ENCODE measurements at places on chromosomes 2 and 18. TPM values are rescaled to one million over a fixed set of nuclear protein-coding genes. Genes with fewer than 3 reads are reported as not detected.

GRCh38 chr2:153477636-153478288 lies 800 bp downstream of the RPRM start:
- peaks cover 18% of the 10 kb centered on the region for H3K4me1 ChIP-seq
- no peaks in the 10 kb centered on the region for H3K36me3 ChIP-seq
- peak; percentile 46 for DNase-seq
- peaks cover 54% of the 10 kb centered on the region for H3K27me3 ChIP-seq
- H3K27ac ChIP-seq, result no peak overlapping the region

- peak overlapping the region; percentile 84 for H3K4me3 ChIP-seq
- H3K4me1 ChIP-seq, result peaks cover 5% of the 10 kb centered on the region
- DNase-seq, result no peak
Measured at GRCh38 chr2:88692187-88692586, 714 bp downstream of the RPIA start.

Gene TCF23
- polyA plus RNA-seq, result 0.10 TPM

- no peaks in the 10 kb centered on the region for H3K27me3 ChIP-seq
- H3K4me1 ChIP-seq, result no peaks in the 10 kb centered on the region
- H3K27ac ChIP-seq, result no peak overlapping the region
- no peak for DNase-seq
Measured at GRCh38 chr2:144825331-144826020, 305.6 kb upstream of the ZEB2 start.

DNA sequence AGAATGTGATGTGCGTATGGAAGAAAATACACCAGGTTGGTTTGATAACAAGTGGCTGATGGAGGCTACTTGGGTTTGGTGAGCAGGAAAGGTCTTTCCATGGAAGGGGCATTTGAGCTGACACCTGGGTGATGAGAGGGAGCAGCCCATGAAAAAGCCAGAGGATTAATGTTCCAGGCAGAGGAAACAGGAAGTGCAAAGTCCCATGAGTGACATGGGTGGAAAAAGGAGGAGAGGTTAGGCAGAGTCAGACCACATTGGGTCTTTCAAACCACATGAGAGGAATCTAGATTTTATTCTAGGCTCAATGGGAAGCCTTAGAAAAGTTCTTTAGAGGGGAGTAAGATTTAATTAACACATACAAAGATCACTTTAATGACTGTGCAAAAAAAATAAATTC lies 195.7 kb downstream of the LRATD1 start:
- no peak overlapping the region for H3K27ac ChIP-seq
- H3K27me3 ChIP-seq, result no peaks in the 10 kb centered on the region
- peak; percentile 39 for DNase-seq
- H3K4me3 ChIP-seq, result no peak overlapping the region
- no peaks in the 10 kb centered on the region for H3K36me3 ChIP-seq

- H3K4me3 ChIP-seq, result no peak overlapping the region
- no peak for DNase-seq
- no peak overlapping the region for H3K27ac ChIP-seq
- peaks cover 2% of the 10 kb centered on the region for H3K36me3 ChIP-seq
Measured at GRCh38 chr2:37652199-37652640, 19.2 kb downstream of the CDC42EP3 start.

GRCh38 chr2:202542142-202542541 lies 92.6 kb upstream of the FAM117B start:
- DNase-seq, result peak; percentile 5
- H3K27ac ChIP-seq, result no peak overlapping the region
- no peaks in the 10 kb centered on the region for H3K27me3 ChIP-seq
- H3K4me3 ChIP-seq, result no peak overlapping the region
- peaks cover 4% of the 10 kb centered on the region for H3K36me3 ChIP-seq
- H3K4me1 ChIP-seq, result no peaks in the 10 kb centered on the region

Gene TXNL1
- 67.2 TPM for polyA plus RNA-seq

DNA sequence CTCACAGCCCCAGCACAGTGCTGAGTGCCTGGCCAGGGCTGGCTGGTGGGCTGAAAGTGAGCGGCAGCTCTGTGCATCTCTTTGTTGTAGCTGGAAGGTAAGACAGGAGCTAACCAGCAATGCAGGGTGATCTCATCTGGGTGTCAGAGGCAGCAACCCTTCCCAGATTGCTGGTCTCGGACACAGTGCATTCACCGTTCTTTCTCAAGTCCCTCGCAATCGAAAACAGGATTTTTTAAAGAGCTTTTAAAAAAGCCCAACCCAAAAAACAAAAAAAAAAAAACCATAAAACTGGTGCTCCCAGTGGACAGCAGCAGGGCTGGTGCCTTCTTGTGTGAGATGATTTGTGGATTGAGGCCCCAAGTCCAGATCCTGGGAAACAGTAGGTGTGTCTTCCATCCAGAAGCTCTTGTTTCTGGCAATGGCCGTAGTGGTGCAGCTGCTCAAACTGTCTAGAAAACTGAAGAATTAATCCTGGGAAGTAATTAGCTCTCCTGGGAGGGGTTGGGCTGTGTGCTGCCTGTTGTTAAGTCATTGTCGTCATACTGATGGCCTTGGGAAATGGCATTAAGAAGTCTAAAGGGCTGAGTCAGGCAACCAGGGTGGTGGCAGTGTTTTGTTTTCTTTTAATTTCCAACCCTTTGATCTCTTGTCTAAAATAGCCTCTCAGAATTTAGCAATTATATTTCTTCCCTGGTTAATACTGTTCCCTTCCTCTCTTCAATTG lies 156.7 kb downstream of the KLHL29 start:
- H3K36me3 ChIP-seq, result no peaks in the 10 kb centered on the region
- H3K4me1 ChIP-seq, result no peaks in the 10 kb centered on the region
- no peaks in the 10 kb centered on the region for H3K27me3 ChIP-seq
- peak; percentile 38 for DNase-seq
- peak overlapping the region; percentile 11 for H3K27ac ChIP-seq

DNA sequence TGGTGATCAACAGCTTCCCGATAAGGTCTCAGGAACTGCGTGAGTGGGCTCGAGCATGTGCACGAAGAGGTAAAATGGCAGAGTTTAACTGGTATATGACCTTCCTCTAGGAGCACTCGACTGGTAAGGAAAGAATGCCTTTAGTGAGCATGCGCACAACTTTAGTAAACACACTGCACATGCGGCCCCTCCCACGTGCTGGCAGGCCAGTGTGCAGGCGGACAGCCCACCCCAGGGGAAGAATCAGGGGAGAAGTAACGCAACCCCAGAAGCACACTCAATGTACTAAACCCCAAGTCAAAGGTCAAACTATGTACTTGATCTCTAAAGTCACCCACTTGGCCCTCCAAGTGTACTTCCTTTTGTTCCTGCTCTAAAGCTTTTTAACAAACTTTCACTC lies 28.7 kb upstream of the SLC25A52 start:
- no peak overlapping the region for H3K27ac ChIP-seq
- H3K4me3 ChIP-seq, result no peak overlapping the region
- peaks cover 2% of the 10 kb centered on the region for H3K4me1 ChIP-seq
- DNase-seq, result no peak
- no peaks in the 10 kb centered on the region for H3K36me3 ChIP-seq

Gene CHRNA1
- polyA plus RNA-seq, result 0.57 TPM

Gene PRADC1
- 13.5 TPM for polyA plus RNA-seq

DNA sequence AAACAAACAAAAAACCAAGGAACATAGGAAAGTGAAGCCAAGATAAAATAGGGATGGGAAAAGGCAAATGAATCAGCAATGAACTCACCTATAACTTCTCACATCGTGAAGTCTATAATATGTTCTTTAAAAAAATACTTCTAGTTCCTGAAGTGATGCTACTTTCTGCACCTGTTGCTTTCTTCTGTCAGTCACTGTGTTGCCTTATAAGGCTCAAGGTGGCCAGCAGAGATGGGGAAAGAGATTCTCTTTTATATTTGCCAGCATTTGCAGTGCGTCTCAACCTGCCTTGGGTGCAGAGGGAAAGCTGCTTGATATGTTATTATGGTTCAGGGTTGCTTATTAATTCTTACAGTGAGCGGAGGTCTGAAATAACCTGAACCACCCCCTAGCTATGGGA lies 14.0 kb downstream of the QPCT start:
- H3K36me3 ChIP-seq, result no peaks in the 10 kb centered on the region
- no peaks in the 10 kb centered on the region for H3K4me1 ChIP-seq
- no peak overlapping the region for H3K27ac ChIP-seq
- H3K27me3 ChIP-seq, result no peaks in the 10 kb centered on the region
- no peak for DNase-seq

Gene AQP12B
- polyA plus RNA-seq, result 10.6 TPM

Gene NPAS2
- polyA plus RNA-seq, result 20.4 TPM

- peak; percentile 27 for DNase-seq
- peaks cover 7% of the 10 kb centered on the region for H3K4me1 ChIP-seq
- no peak overlapping the region for H3K27ac ChIP-seq
- no peaks in the 10 kb centered on the region for H3K36me3 ChIP-seq
- H3K4me3 ChIP-seq, result no peak overlapping the region
Measured at GRCh38 chr2:39664888-39665591, 677 bp upstream of the TMEM178A start.

Gene CTDP1
- polyA plus RNA-seq, result 12.9 TPM

DNA sequence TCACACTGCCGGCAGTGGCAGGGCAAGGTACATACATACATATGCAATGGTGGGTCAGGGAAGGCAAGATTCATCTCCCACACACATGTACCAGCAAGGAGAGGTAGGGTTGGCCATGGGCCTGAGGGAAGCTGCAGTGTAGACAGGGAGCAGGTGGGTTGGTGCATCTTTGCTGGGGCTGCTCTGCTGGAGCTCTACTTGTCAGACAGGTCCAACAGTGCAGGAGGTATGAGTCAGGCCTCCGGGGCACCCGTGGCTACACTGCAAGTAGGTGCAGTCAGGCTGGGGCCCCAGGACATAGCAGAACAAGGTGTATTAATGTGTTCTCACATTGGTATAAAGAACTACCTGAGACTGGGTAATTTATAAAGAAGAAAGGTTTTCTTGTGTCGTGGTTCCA lies 281.1 kb upstream of the COL3A1 start:
- no peak overlapping the region for H3K27ac ChIP-seq
- no peaks in the 10 kb centered on the region for H3K4me1 ChIP-seq
- no peak for DNase-seq
- no peak overlapping the region for H3K4me3 ChIP-seq

- DNase-seq, result peak; percentile 35
- H3K27me3 ChIP-seq, result no peaks in the 10 kb centered on the region
- H3K27ac ChIP-seq, result no peak overlapping the region
- H3K4me3 ChIP-seq, result no peak overlapping the region
Measured at GRCh38 chr2:233267516-233268245, 16.2 kb downstream of the ATG16L1 start.

DNA sequence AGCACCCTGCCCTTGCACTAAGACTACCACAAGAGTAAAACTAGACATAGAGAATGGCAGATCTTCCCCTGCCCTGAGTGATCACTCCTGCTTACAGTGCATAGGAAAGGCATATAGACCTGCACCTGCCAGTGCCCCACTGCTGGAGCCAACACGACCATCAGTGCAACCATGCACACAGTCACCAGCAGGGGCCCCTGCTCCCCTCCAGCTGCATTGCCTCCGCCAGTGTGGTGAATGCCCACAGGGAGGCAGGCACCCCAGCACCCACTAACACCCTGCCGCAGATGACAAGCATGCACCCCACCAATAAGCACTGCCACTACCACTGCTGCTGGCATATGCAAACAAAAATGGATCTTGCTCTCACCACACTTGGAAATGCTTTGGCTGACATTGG lies 478.8 kb downstream of the ADCYAP1 start:
- H3K27me3 ChIP-seq, result no peaks in the 10 kb centered on the region
- no peak overlapping the region for H3K27ac ChIP-seq
- no peaks in the 10 kb centered on the region for H3K36me3 ChIP-seq
- H3K4me1 ChIP-seq, result no peaks in the 10 kb centered on the region
- H3K4me3 ChIP-seq, result no peak overlapping the region

DNA sequence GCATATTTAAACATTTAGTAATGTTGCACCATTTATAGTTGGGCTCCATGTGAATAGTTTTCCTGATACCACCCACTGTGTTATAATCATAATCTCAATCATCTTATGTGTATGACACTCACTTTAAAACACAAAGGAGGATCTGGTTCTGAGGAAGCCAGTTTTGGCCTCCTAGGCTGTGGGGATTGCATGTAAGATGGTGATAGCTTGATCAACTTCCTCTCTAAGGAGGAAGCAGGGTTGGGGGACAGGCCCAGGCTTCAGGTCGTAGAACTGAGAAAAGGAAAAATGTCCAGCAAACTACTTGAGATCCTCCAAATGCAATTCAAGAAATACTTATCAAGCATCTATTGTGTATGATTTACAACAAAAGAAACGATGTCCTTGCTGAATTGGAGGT lies 4.9 kb upstream of the PPM1B start:
- no peak overlapping the region for H3K27ac ChIP-seq
- no peak overlapping the region for H3K4me3 ChIP-seq
- no peaks in the 10 kb centered on the region for H3K4me1 ChIP-seq
- DNase-seq, result no peak

DNA sequence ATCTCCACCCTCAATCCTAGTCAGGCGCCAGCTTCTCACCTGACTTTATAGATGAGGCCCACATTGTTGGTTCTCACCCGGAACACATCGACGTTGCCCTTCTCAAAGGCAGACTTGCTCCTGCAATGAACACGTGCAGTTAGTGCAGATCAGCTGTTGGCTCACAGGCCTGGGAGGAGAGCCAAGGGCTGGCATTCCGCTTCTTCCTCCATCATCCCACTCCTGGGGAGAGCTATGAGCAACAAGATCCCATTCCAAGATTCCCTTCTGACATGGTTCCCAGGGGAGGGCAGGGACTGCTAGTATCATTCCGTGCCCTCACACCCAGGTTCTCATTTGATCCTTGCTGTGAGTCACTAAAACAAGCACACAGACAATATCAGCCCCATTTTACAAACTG lies 15.1 kb downstream of the LOXHD1 start:
- H3K4me1 ChIP-seq, result no peaks in the 10 kb centered on the region
- DNase-seq, result no peak
- H3K27me3 ChIP-seq, result peaks cover 2% of the 10 kb centered on the region
- no peaks in the 10 kb centered on the region for H3K36me3 ChIP-seq
- no peak overlapping the region for H3K27ac ChIP-seq

- no peaks in the 10 kb centered on the region for H3K36me3 ChIP-seq
- no peak overlapping the region for H3K4me3 ChIP-seq
- no peak overlapping the region for H3K27ac ChIP-seq
Measured at GRCh38 chr18:15165048-15165447, 417.1 kb downstream of the ANKRD30B start.

DNA sequence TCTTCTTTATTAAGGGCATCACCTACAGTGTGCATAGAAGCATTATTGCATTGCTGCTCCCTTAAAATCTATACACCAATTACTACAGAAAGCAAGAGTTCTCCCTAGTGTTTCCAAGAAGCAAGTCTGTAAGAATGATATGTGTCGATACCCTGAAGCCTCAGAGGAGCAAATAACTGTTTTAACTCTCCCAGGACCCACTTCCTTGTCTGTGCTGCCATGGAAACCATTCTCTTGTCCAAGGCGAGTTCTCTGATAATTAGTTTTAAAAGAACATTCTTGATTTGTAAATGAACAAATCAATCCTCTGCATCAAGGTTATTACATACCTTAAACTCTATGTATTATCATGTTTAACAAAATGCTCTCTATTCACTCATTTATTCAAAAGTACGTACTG lies 326.8 kb upstream of the KLHL14 start:
- no peaks in the 10 kb centered on the region for H3K27me3 ChIP-seq
- no peaks in the 10 kb centered on the region for H3K36me3 ChIP-seq
- DNase-seq, result no peak
- H3K27ac ChIP-seq, result no peak overlapping the region

DNA sequence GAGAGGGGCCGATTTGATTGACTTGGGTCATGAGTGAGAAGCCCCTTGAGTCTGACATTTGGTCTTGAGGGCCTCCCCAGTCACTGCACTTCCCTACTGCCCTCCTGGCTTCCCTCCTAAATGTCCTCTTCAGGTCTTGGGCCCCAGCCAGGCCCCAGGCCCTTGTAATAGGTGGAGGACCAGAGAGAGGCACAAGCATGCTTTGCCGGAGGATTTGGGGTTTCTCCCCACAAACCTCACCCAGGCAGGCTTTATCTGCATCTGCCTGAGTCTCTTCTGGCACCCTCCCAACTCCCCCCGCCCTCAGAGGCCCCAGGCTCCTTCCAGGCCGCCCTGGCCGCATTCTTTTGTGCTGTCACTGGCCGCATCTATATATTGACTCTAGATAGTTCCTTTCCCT lies 270.7 kb downstream of the HAUS1 start:
- DNase-seq, result no peak
- no peaks in the 10 kb centered on the region for H3K27me3 ChIP-seq
- no peaks in the 10 kb centered on the region for H3K36me3 ChIP-seq
- no peaks in the 10 kb centered on the region for H3K4me1 ChIP-seq
